ENCODE measurements at places on chromosomes 7 and 10.
A peak's percentile ranks its signal among the peaks of the same experiment; 100 is the strongest.

DNA sequence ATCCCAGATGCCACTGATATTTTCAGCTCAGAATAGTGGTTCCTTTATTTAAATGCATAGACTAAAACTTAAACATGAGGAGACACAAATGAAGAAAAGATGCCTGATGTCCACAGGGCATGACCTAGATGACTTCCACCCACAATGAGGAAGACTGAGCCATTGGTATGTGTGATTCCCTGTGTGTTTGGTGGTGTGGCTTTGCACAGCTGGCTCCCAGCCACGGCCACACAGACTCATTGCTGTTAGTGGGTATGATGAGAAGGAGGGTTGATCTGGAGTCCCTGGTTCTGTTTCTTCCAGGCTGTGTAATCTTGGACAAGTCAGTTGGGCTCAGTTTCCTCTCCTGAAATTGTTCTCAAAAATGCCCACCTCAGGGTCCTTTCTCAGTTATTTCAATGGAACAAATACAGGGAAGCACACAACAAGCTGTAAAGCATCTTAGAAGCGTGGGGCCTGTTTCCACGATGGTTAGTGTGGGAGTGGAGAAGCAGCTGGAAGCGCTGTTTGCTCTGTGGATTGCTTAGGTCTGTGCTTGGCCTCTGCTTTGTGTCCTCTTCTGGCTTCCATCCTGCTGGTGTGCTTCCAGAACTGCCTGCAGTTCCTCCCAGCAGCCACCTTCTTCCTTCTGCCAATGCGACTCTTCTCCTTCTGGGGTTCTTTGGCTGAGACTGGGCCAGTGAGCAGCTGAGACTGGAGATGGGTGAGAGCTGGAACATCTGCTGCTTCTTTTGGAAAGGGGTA, 303.7 kb downstream of the BMPER start:
- no peak for DNase-seq

GRCh38 chr10:13222151-13222550, 12.0 kb downstream of the UCMA start:
- DNase-seq: no peak

- no peak for DNase-seq
Measured at GRCh38 chr10:132476146-132477065, 61.2 kb upstream of the INPP5A start.

GRCh38 chr7:45695249-45695995, 121.3 kb downstream of the ADCY1 start:
- DNase-seq: no peak

GRCh38 chr10:132069849-132070182, 4.1 kb downstream of the JAKMIP3 start:
- no peak for DNase-seq

- no peak for DNase-seq
Measured at GRCh38 chr10:116287906-116288501, 15.0 kb upstream of the GFRA1 start.

GRCh38 chr10:130512936-130513335, 376.7 kb downstream of the GLRX3 start:
- DNase-seq: no peak

GRCh38 chr10:29730458-29730857, 95.7 kb upstream of the SVIL start:
- DNase-seq: no peak

- no peak for DNase-seq
Measured at GRCh38 chr7:83782628-83783027, 133.7 kb upstream of the SEMA3E start.

GRCh38 chr7:95999481-95999880, 227.1 kb downstream of the DYNC1I1 start:
- DNase-seq: no peak

GRCh38 chr7:79714081-79714480, 260.6 kb upstream of the MAGI2 start:
- DNase-seq: no peak

- peak; percentile 73 for DNase-seq
Measured at GRCh38 chr7:130912862-130913638, 179.0 kb upstream of the KLF14 start.

DNA sequence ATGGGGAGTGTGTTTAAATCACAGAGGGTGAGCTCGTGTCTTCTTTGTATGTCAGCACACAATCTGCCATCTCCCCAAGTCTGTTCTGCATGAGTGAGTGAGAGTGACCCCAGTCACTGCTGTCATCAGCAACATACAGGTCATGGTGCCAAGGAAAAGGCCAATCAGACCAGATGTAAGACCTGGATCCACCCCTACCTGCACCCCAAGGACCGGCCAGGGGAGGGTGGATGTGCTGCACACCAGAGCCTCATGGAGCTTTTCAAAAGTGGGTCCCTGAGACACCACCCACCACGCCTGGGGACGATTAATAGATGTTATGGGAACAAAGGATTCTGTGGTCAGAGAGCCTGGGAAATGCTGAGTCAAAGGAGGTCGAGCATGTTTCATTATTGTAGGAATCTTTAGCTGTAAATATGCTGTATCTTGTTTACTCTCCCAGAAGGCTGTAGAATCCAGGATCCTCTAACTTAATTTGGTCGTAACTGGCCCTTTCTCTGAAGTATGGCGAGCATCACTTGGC, 420.5 kb downstream of the RPS24 start:
- no peak for DNase-seq

GRCh38 chr10:69071610-69072009, 16.3 kb upstream of the SRGN start:
- no peak for DNase-seq

DNA sequence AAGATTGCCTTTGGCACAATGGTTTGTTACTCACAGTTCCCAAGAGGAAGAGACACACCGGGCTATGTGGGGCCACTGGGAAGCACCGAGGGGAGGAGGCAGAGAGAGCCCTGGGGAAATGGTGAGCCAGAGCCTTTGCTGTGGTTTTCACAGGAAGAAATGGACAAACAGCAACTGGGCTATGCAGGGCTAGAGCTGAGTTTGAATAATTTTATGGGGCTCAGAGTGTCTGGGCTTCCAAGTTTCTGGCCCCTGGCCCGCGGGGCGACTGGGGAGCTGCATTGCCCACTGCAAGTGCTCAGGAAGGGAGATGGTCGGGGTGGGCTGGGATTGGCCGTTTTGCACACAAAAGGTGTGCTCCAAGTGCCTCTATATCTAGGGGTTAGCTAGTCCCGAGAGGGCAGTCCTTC, 92.6 kb downstream of the CHST15 start:
- no peak for DNase-seq

- DNase-seq: no peak
Measured at GRCh38 chr10:59456199-59456598, 93.8 kb upstream of the FAM13C start.

- DNase-seq: no peak
Measured at GRCh38 chr10:69789164-69789576, 12.5 kb upstream of the COL13A1 start.

- DNase-seq: peak; percentile 16
Measured at GRCh38 chr7:2645274-2645868, 13.6 kb downstream of the TTYH3 start.

- no peak for DNase-seq
Measured at GRCh38 chr10:12500381-12501303, 151.3 kb downstream of the CAMK1D start.

GRCh38 chr7:4796453-4796852, 21.0 kb downstream of the AP5Z1 start:
- no peak for DNase-seq

DNA sequence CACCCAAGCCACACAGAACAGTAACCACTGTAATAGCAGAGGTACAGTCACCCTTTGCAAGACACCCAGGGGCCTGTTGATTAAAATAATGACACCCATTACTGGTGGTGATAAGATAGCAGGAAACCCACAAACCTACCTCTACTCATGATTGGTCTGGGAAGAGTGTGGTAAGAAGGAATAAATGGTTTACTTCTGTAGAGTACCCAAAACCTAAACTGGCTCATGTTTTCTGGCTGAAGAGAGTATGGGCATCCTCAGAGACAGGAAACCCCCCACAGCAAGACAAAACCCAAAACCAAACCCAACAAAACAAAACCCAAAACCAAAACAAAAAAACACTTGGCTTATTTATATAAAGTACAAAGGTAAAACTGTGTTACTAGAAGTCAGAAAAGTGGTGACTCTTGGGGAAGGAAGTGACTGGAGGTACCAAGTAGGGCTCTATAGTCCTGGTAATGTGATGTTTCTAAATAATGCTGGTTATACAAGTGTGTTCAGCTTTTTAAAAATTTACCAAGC, 15.5 kb upstream of the DNAJB12 start:
- DNase-seq: no peak

GRCh38 chr7:32119790-32120196, 49.6 kb upstream of the PDE1C start:
- DNase-seq: no peak

DNA sequence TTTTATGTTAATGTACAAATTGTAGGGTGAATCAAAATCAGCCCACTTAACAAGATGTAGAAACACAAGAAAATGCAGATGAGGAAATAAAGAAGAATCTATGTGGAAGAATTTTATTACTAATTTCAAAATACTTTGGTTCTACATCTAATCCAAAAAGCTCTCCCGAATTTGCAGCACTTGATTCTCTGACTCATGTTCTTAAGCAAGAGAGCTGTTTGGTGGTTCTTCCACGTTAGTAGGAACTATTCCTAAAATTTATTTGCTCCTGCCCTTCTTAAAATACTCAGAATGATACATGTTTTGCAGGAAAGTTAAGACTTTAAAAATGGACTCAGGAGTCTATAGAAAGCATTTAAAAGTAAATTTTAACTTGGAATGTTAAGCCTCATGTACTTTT, 91.8 kb downstream of the ZMYND11 start:
- DNase-seq: no peak

- DNase-seq: no peak
Measured at GRCh38 chr7:148289630-148290029, 300.9 kb upstream of the C7orf33 start.

- DNase-seq: no peak
Measured at GRCh38 chr7:67753891-67754290, 757.3 kb downstream of the TYW1 start.

DNA sequence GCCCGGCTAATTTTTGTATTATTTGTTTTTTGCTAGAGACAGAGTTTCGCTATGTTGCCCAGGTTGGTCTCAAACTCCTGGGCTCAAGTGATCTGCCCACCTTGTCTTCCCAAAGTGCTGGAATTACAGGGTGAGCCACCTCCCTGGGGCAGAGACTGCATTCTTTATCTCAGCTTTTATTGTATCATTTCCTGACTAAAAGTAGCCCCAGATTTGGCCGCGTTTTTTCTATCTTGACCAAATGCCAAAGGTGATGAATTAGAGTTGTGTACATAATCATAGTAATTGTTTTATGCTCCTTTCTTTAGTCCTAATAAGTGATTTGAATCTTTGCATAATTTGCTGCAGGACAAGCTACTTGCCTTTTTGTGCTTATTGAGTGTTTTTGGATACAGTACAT, 3.1 kb upstream of the SMNDC1 start:
- no peak for DNase-seq

GRCh38 chr7:151141855-151142685, 25.4 kb downstream of the GBX1 start:
- DNase-seq: no peak

GRCh38 chr10:95176101-95176500, 17.9 kb upstream of the ACSM6 start:
- DNase-seq: no peak

- DNase-seq: no peak
Measured at GRCh38 chr7:41103331-41103730, 599.6 kb downstream of the INHBA start.

DNA sequence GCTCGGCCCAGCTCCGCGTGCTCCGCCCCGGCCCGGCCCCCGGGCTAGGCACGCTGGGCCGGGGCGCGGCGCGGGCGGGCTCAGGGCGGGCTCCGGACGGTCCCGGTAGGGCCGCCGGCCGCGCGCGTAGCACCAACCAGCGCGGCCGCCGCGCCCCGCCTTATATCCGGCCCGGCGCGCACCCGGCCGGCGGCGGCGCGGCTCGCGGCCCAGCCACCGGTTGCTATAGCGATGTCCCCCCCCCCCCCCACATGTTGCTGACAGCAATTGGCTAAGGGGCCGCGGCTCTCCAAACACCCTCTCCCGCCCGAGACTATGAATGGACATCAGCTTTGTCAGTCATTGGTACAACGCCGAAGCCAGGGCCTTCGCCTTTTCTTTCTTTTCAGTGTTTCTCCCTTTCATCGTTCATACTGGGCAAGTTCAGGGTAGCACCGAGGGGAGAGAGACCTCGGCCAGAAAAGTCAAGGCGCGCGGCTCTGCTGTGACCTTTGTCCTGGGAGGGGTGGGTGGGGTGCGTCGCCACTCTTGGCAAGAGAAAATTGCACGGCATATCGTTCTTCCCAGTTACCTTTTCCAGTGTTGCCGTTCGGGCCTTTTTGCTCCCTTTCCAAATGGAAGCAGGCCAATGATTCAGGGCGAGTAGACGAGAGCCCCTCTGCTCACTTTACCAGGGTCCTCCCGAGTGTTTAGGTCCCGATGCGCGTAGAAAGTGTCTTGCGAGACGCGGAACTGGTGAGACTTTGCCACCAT, 354.2 kb downstream of the DNAJB6 start:
- no peak for DNase-seq

DNA sequence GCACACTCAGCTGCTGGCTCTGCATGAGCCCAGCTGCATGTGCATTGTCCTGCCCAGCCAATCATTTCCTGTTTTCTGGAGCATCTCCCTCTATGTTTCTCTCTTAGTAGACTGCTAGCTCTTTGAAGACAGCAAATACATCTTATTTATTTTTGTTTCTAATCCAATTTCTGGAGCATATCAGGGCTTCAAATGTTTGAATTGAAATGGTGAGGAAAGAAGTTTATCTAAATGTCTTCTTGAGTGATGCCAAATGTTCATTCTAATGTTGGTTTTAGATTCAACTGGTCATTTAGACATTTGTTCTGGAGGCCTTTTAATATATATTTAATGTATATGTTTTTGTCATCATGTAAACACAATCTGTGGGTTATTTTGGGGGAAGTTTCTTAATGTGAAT, 141.9 kb downstream of the DNAJB9 start:
- no peak for DNase-seq

- DNase-seq: no peak
Measured at GRCh38 chr7:188727-189500, 3.5 kb upstream of the FAM20C start.

DNA sequence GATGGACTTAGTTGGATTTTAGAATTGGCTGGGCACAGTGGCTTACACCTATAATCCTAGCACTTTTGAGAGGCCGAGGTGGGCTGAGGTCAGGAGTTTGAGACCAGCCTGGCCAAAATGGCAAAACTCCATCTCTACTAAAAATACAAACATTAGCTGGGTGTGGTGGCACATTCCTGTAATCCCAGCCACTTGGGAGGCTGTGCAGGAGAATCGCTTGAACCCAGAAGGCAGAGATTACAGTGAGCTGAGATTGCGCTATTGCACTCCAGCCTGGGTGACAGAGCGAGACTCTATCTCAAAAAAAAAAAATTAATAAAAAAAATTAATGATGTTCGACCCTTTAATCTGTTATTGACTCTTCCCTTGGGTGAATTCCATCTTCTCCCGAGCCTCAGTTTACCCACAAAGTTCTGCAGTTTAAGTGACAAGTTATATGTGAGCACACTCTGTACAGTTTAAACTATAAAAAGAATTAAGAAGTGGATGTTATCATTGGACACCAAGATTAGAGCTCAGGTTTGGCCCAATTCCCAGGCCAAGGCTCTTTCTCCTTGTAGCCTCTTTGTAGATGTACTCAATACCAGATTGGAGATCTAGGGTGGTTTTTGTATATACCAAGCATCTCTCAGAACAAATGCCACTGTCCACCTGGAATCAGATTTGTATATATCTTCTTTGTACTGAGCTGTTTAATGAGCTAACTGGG, 15.0 kb downstream of the KAT6B start:
- DNase-seq: no peak
